ENCODE measurements at places on chromosomes 6 and 20.

- no peak for DNase-seq
These were observed 293.5 kb downstream of the CENPW start for GRCh38 chr6:126633373-126633772.

- DNase-seq: no peak
These were observed 4.3 kb downstream of the RAB32 start for GRCh38 chr6:146547889-146548288.

DNA sequence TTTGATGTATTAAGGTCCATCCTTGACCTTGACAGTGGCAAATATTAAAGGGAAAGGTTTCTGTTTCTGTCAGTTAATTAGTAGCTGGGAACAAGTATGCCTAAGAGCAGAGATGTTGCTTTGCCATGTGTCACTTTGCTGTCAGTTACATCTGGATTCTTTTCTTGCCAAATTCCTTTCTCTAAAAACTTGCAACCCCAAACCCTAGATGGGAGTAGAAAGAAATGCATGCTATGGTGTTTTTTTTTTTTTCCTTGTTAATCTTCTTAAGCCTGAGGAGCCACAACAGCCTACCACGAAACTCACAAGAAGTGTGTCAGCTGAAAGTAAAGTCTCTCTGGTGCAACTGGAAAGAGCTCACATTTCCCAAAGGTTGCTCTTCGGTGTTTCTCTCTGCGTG, 18.0 kb upstream of the CLDN20 start:
- DNase-seq: no peak

GRCh38 chr20:50726955-50727791, 4.2 kb upstream of the PARD6B start:
- no peak for DNase-seq

- DNase-seq: no peak
These were observed 63.9 kb upstream of the TENT5A start for GRCh38 chr6:81816380-81816779.

- DNase-seq: no peak
These were observed 58.9 kb downstream of the CDH4 start for GRCh38 chr20:61310954-61311353.

- DNase-seq: no peak
These were observed 27.5 kb downstream of the SUN5 start for GRCh38 chr20:32976746-32977145.

DNA sequence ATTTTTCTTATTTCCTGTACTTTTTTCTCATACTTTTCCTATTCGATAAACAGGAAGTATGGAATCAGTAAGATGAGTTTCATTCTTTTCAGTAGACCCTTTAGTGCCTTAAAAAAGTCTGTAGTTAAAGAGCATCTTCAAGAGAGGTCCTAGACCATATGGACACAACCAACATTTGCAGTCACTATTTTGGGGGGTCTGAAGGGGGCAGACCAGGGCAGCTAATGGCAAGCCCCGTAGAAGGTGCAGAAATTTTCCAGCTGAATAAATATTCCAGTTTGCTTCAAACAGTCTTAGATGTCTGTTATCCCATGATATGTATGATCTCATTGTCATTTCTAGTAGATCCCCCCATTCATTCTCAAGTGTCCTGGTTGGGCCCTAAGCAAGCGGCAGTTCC, 52.8 kb downstream of the MAP3K5 start:
- no peak for DNase-seq
